ENCODE measurements at places on chromosomes 1 and 21.

GRCh38 chr1:198486903-198487302 is 53.6 kb downstream of the ATP6V1G3 start:
- no peak for DNase-seq

GRCh38 chr1:185045814-185046492 is 595 bp downstream of the RNF2 start:
- peak; percentile 82 for DNase-seq

GRCh38 chr1:175783126-175783722 is 39.8 kb upstream of the TNR start:
- no peak for DNase-seq

DNA sequence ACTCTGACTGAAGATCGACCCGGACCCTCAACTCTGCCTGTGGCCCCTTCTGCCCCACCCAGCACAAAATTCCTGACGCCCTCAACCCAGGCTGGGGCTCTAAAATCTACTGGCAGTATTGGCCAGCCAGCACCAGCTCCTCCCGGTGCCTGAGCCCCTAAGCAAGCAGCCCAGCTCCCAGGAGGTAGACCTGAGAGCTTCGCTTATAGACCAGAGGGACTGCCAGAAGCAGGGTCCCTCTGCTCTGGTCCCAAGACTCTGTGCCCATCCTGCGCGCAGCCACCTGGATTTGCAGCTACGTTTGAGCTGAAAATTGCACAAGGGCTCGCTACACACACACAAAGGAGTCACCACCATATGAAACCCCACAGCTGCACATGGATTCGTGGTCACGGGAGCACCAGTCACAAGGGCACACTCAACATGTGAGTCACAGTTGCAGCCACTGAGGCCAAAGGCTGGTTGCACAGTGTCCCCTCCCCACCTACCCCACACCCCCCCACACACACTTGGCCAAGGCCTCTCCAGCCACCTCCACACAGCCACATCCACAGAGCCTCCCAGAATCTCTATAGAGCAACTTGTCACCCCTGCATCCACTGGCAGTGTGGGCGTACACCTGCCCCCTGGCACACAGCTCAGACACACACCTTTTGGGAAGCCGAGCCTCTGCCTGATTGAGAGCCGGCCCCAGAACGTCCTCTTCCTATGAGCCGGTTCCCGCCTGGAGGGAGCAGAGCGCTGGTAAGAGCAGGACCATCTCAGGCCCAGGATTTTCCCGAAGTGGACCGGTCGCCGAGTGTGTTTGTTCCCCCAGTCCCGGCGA is 1.1 kb upstream of the DMBX1 start:
- DNase-seq = no peak

DNA sequence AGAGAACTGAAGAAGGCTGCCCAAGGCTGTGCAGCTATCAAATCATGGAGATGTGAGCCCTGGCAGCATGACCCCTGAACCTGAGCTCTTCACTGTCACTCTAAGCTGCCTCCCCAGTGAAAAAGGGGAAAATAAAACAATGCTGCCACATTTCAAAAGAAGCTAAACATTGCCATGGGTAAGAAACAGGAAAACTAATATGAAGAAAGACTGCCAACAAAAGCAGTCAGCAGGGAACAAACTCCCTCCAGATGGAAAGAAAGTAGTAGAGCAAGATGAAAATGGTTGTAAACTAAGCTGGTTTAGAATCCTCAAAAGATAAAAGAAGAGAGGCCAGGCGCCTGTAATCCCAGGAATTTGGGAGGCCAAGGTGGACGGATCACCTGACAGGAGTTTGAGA is 36.2 kb upstream of the CSF1 start:
- no peak for DNase-seq

DNA sequence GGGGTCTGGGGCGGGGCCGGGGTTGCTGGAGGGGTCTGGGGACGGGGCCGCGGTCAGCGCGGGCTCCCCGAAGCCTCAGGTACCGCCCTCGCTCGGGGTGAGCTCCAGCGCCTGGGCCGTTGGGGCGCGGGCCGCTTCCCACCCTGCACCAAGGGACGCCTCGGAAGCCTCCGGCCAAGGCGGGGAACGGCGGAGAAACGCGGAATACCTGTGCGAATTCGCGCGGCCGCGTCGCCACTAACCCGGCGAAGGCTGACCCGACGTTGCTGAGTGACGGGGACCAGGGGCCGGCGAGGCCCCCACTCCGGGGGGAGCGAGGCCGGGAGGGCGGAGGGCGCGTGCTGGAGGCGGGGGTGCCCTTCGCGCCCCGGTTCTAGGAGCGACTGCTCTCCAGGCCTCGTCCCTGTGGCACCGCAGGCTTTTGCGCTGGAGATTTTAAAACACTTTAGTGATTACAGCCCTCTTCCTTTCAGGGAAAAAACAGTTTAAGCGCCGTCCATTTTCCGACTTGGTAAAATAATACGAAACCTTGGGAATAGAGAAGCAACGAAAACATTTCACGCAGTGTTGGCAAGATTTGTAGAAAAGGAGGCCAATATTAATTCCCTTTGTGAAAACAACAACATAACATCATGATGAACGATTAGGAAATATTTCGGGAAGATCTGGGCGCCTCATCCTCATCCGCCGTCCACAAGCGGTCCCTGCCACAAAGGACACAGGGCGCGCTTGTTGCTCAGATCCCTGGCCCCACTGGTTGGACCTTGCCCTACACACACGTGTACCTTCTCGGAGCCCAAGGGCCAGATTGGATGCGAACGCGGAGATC is 971 bp upstream of the GNG4 start:
- DNase-seq = peak; percentile 67

- no peak for DNase-seq
Measured at GRCh38 chr1:31790140-31790539, 25.7 kb downstream of the SPOCD1 start.

DNA sequence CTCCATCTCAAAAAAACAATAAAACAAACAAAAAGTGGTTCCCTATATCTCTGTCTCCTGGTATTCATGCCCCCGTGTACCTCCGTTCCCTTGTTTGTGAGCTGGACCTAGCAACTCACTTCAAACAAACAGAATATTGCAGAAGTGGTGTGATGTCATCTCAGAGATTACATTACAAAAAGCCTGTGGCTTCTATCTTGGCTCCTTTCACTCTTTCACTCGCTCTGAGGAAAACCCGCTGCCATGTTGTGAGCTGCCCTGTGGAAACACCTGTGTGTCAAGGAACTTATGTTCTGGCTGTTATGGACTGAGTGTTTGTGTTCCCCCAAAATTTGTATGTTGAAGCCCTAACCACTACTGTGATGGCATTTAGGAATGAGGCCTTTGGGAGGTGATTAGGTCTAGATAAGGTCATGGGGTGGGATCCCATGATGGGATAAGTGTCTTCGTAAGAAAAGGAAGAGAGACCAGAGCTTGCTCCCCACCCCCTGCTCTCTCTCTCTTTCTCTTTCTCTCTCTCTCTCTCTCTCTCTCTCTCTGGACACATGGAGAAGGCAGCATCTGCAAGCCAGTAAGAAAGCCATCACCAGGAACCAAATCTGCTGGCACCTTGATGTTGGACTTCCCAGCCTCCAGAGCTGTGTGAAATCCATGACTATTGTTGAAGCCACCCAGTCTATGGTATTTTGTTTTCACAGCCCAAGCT is 7.4 kb upstream of the HYI start:
- no peak for DNase-seq

DNA sequence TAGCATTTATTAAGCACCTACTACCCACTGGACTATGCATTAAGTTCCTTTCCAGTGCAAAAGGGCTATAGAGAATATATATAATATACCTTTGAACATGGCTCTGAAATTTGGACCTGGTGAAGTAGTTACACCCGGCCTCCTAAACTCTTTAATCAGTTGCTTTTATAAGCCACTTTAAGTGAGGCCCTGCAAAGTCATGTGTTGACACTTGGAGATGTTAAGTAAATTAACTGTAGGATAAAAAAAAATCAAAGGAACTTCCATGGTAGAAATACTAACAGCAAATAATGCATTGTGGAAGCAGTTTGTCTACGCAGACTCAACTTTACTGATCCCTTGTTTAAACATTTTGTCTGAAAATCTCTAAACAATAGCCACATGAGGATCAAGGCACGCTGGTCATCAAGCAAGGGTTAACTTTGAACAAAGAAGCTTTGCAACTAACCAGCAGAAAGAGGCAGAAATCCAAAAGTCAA is 283.9 kb downstream of the VAV3 start:
- no peak for DNase-seq

- DNase-seq = no peak
Measured at GRCh38 chr1:177517546-177517945, 346.8 kb downstream of the BRINP2 start.

GRCh38 chr1:41101950-41102607 is 80.6 kb upstream of the SLFNL1 start:
- DNase-seq = peak; percentile 56

DNA sequence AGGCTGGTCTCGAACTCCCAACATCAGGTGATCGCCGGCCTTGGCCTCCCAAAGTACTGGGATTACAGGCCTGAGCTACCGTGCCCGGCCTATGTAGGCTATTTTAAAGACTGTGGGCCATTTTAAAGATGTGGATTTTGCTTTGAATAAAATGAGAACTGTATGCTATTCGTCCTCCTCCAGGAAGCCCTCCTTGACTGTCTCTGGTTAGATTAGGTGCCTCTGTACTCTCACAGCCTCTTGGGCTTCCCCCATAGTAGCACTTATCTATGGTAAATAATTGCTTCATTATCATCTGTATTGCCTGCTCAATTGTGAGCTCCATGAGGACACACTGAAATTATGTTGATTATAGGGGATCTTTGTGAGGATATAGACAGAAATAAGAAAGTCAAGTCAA is 20.5 kb upstream of the ERI3 start:
- DNase-seq = no peak

DNA sequence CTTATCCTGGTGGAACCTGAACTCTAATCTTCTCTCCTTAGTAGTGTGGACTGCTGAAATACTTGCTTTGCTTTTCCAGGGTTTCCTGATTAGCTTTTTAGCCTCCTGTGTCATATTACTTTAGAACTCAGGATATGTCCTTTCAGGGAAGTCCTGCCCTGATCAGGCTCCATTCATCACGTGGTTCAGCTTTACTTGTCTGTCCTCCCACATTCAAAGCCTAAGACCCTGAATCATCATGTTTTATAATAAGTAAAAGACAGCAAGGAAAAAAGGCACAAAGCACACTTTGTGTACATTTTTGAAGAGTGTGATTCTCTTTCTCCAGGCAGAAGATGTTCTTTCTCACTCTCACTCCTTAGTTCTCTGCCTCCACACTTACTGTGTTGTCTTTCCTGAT is 70.6 kb downstream of the PATJ start:
- no peak for DNase-seq

DNA sequence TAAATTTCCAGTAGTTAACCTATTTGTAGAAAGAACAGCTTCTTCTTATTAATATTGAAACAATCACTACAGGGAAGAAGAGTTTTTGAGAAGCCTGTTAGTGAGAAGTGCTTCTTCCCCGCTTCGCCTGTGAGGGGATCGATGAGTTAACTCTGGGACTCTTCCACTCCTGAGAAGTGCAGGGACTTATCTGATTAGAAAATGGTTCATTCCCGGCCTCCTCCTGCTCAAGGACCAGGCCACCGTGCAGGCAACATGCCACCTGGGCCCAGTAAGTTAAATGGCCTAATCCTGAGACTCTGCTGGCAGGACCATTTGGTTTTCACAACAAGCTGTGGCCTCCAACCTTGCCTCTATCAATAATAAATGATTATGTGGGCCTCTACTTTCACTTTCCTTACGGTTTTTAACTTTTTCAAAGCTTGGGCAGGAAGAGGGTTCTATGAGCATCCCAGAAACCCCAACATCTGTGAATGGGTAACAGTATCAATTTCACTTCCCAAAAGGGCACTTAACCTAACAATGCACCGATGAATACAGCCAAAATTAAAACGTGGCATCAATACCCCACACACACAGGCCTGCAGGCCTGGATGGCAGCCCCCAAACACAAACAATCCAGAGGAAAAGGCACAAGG is 33.1 kb downstream of the SIPA1L2 start:
- no peak for DNase-seq

- peak; percentile 86 for DNase-seq
Measured at GRCh38 chr1:46179138-46180081, 3.1 kb upstream of the P3R3URF start.

DNA sequence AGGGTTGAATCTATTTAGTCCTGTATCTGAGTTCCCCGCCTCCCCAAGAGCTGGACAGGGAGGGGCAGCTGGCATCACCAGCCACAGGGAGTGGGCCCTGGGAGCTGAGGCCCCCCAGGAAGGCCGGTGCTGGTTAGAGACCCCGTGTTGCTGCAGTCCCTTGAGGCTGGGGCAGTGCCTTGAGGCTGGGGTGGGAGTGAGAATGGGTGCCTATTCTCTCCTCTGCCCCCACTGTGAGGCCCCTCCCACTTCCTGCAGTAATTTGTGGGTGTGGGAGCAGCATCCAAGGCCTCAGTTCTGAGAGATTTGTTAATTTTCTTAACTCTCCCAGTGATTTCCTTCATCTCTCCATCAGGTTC is 2.5 kb upstream of the TRAPPC3 start:
- DNase-seq = no peak

All from kidney (tissue), 22 donors.